ENCODE measurements at places on chromosomes 1 and 21.

- no peak for DNase-seq
Measured at GRCh38 chr1:119712342-119713038, 756 bp downstream of the PHGDH start.

DNA sequence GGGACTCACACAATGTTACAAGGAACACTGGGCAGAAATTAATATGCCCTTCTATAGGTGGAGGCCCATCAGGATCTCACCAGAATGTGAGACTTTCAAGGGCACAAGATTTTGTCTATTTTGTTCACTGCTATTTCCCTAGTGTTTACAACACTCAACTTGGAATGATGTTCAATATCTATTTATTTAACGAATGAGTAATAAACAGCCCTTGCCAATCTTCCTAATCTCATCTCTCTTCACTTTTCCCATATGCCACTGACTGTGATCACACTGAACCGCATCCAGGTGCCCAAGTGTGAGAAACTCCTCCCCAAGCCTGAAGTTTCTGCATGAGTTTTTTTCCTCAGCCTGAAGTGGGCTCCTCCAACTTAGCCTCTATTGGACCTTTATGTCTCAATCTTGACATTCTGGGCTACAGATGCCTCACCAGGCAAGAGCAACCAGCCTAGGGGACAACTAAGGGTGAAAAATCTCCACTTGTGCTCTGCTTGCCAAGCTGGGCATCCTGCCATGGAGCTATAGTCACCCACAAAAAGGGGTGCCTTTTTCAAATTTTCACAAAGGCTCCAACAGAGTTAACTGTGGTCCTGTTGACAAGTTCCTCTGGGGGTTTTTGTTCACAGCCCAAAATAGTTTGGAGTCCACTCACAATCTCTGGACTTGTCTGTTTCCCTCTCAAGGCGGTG lies 105.6 kb downstream of the PLPP3 start:
- DNase-seq = no peak

DNA sequence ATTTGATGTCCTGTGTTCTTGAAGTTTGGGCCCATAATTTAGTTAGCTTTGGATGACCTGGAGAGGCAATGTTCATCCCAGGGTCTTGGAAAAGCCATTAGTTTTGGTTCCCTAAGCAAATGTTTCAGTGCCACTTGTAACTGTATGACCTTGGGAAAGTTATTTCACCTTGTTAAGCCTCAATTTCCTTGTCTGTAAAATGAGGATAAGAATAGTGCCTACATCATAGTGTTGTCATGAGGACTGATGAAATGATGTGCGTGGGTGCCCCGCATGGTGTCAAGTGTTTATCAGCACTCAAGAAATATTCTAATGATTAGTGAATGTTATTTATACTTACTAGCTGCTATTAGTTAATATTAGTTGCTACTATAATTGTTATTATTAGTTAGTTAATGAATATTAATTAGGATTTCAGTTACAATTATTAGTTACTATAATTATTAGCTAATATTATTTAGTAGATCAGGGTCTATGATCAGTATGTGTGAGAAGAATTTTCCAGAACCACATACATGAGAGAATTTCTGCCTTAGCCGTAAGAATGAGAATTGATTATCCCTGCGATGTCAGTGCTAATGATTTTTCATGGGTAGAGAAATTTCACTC lies 1.9 kb downstream of the SH3BGR start:
- no peak for DNase-seq

- DNase-seq = no peak
Measured at GRCh38 chr1:59788825-59789224, 25.9 kb upstream of the HOOK1 start.
